ENCODE measurements at places on chromosomes 6 and 20.

DNA sequence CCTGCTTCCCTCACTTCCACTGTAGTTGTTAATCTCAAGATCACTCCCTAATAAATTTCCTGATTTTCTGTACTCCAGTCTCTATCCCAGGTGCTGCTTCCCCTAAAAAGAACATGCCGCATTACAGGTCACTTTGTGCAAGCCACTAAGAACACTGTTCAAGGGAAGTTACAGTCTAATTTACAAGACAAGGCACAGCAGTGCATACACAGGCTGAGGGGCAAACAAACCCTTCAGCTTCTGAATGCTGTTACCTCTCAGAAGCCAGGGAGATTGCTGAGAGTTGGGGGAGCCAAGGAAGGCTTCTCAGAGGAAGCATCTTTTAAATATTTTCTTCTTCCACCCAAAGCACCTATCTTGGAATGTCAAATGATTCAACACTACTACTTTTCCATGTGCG lies 445.3 kb upstream of the FLRT3 start:
- no peak for DNase-seq

- no peak for DNase-seq
Observed at GRCh38 chr6:72941751-72942150, 283.5 kb downstream of the KHDC1L start.

DNA sequence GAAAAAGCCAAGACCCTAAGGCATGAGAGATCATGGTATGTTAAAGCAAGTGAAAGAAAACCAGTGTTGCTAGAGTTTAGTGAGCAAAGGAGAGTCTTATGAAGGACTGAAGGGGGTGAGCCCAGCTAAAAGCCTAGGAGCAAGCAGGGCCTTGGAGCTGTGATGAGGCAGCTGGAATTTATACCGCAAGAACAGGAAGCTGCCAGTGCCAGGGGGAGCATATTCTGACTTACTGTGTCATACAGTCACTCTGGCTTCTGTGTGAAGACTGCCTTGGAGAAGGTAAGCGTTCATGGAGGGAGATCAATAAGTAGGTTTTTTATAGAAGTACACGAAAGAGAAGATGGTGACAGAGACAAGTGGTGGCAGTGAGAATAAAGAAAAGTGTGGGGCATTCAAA lies 308.9 kb upstream of the THEMIS start:
- no peak for DNase-seq

- no peak for DNase-seq
Observed at GRCh38 chr6:163302747-163303146, 111.8 kb upstream of the QKI start.

DNA sequence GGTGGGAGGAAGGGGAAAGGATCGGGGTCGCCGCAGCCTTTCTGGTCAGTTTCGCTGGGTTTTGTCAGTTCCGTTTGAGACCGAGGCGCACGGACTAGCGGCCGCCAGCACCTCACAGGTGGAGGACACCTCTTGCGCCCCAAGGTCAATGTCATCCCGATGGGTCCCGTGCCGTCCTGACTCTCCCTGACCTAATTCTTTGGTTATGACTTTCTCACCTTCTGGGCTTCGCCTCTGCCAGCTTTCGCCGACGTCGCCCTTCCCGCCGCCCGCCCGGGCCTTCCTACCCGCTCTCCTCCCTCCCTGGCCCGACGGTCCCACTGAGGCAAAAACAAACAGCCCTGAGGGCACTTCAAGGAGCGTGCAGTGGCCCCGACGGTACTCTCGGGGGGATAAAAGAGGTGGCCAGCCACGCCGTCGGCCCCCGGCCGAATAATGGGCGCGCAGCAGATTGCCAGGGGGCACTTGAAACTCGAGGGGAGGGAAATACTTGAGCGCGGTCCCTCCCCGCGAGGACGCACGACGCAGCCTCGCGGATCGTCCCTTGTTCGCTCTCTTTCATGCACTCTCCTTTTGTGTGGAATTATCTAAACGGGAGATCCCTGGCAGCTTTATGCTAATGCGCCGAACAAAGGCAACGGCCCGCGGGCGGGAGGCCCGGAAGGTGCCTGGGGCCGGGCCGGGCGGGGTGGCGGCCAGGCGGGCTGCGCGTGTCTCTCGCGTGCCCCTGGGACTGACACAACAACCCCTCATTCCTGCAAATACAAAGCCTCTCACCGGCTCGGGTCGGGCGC lies 3.9 kb upstream of the INSM1 start:
- DNase-seq: no peak

GRCh38 chr6:27156874-27157458 lies 90.5 kb upstream of the PRSS16 start:
- DNase-seq: no peak

GRCh38 chr6:159440349-159440748 lies 252.7 kb downstream of the SOD2 start:
- no peak for DNase-seq

DNA sequence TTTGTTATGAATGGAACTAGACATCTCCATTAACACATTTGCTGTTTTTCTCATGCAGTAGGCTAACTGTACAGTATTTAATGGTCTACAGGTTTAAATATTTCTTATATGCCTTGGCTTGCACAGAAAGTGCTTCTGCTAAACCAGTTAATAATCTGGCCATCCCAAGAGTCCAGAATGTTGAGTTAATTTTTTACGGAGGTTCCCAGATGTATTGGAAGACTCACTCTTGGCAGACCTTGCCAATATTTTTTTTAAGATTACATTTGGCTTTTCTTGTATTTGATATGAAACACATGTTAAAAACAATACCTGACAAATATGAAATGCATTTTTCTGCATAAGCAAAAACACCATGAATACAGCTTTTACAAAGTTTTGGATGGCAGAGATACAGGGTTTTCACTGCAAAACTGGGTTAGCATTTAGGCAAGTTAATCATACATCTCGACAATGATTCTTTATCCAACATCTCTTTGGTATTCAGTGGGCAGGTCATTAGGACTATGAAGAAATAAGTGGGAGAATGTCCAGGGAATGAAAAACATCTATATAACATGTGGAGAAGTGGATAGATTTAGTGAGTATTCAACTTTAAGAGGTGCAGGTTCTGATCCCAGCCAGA lies 94.0 kb downstream of the SGK1 start:
- DNase-seq: no peak

GRCh38 chr20:4730780-4731179 lies 9.1 kb downstream of the PRND start:
- DNase-seq: no peak

GRCh38 chr6:47434372-47435253 lies 43.0 kb upstream of the CD2AP start:
- no peak for DNase-seq
